ENCODE measurements at places on chromosomes 5 and 9.

DNA sequence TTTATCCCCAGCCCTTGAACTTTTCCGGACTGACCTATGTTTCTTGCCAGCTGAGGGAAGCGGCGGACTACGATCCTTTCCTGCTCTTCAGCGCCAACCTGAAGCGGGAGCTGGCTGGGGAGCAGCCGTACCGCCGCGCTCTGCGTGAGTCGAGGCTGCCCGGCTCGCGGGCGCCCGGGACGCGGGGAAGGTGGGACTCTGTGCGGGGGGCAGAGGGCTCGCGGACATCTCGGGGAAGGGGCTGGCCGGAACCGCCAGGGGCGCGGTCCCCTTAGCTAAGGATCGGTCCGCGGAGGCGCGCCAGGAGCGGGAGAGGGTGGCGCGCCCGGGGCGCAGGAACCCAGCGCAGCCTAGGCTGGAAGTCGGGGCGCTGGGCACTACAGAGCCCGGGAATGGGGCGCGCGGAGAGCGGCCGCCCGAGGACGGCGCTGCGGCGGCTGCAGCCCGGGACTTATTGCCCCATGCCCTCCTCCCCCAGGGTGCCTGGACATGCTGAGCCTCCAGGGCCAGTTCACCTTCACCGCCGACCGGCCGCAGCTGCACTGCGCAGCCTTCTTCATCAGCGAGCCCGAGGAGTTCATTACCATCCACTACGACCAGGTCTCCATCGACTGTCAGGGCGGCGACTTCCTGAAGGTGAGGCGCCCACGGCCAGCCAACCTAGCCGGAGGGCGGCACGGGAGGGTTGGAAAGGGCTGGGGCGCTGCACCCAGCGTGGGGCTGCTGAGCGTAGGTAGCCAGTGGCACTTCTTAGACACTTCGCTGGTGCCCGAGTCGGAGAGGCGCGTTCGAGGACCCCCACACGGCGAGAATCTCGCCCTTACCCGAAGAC is 922 bp downstream of the CRHBP start:
- no peak for DNase-seq

DNA sequence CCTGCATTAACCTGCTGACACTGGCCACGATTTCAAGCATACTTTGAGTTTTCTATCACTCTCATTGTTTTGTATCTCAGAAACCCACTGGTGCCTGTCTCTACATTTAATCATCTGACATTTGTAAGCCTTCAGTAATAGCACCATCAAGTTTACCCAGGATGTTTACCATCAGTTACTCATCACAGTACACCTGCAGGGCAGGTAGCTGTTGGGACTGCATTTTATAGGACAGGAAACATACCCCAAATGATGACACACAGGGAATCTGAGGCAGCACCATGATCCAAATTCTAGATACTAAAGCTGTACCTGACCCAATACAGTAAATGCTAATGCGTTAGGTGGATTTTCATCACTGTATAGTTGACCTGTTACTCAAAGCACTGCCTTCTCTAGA is 114.2 kb downstream of the FEM1C start:
- no peak for DNase-seq

DNA sequence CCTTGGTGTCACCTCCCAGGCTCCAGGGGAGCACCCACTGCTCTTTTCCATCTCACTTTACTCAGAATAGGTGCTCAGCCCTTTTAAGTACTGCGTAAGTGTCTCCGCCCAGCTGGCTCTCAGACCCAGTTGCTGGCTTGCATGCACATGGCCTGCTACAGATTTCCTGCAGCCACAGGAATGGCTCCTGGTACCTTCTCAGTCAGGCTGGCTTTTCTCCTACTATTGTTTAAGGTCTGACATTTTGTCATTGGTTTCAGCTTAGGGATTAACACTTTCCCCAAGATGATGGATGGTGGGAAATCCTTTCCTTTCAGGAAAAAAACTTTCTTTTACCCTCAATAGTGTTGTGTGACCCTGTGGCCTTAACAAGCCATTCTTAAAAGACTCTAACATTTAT is 1652.3 kb upstream of the WWC1 start:
- no peak for DNase-seq

- DNase-seq = no peak
These were observed 11.0 kb downstream of the ABLIM3 start for GRCh38 chr5:149152317-149152746.

GRCh38 chr5:110269478-110270142 is 456.9 kb downstream of the TMEM232 start:
- no peak for DNase-seq

Data from CD4-positive, alpha-beta T cell treated with Interleukin-6 for 4 hours (primary cell).